BE2C (cell line): ENCODE measurements at places on chromosomes 11 and 22.

DNA sequence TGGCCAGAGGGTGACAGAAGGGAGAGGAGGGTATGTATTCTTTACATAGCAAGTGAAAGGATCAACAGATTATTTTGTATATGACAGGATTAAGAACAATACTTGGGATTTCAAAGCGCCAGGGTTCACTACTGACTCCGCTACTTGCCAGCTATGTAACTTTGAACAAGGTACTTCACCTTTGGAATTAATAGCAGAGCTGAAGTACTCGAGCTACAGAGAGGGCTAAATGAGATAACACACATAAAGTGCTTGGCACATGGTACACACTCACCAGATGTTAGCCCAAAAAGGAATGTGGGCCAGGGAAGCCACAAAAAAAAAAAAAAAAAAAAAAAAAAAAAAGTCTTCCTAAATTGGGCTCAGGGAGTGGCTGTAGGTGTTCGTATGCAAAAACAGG is 408.4 kb downstream of the BUD13 start:
- no peak for DNase-seq

GRCh38 chr22:36659762-36660509 is 43.6 kb downstream of the CACNG2 start:
- peak; percentile 98 for DNase-seq

- DNase-seq = no peak
Measured at GRCh38 chr11:94750319-94751217, 17.6 kb upstream of the AMOTL1 start.

DNA sequence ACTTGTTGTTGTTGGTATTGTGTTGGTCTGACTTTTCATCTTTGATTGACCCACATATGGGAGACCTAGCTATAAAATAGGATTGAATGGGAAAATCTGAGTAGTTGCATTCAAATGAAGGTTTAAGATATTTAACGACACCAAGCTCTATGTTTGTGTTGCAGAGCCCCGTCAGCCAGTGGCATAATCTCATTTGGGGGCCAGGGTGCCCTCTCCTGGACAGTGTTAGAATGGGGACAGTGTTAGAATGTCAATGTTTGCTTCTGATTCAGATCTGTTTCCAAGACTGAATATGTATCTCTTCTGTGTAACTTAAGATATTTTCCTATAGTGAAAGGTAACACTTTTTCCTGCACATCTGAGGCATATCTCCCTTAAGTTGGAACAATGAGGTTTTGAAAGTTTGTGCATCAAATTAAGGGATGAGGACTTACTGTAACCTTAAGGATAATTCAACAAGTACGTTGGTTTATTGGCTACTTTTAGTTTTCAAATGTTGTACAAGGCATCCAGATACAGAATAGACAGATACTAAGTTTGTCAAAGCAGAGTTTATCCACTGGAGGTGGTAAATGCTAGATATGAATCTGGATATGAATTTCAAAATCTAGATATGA is 5.3 kb upstream of the OR52M1 start:
- peak; percentile 19 for DNase-seq

DNA sequence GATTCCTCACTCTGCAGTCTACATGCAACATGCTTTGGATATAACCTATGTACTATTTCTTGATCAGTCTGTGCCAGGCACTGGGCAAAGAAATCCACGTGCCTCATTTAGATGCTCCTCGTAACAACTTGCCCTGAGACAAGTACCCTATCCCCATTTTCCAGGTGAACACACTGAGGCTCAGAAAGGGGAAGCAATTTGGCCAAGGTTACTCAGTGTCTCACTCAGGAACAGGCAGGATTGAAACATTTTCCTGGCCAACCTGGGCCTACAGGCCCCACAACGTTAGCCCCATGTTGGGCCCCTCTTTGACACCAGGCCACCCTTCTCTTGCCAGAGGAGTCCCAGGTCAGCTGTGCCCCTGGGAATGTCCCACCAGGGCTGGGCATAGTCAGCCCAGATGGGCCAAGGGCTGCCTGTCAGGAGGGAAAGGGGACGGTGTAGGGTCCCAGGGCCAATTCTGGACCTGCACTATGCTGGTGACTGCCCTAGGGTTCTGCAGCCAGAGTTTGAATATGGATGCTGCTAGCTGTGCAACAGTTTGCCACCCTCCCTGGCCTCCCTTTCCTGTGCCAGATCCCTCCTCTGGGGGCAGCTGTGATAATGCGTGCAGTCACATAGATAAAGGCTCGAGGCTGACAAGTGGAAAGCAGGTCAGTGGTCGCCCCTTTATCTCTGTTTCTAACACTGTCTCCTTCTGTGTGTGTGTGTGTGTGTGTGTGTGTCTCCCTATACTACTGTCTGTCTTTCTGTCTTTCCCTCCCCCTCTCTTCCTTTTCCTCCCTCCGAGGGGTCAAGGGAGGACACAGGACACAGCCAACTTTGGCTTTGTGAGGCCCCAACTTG is 10.4 kb upstream of the EMID1 start:
- DNase-seq = peak; percentile 52

GRCh38 chr11:74025467-74026166 is 16.7 kb upstream of the UCP3 start:
- DNase-seq = no peak

- no peak for DNase-seq
Measured at GRCh38 chr11:116329354-116330090, 443.3 kb downstream of the BUD13 start.

DNA sequence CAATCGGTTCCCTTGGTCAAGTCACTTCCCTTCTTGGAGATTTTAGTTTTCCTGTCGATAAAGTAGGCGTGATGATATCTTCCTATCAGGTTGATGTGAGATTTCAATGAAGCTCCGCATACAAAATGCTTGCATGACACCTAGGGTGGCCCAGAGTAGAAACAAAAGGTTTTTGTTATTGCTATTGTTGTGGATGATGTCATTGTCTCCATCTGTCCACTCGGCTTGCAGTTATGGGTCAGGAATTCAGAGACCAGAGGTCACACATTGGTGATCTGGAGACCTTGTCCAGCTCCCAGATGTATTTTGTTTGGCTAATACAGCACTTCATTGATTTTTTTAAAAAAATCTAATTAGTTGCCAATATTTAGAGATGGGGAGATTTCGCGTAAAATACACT is 382.1 kb downstream of the MN1 start:
- no peak for DNase-seq

GRCh38 chr11:101336858-101337257 is 207.2 kb upstream of the PGR start:
- no peak for DNase-seq

- DNase-seq = no peak
Measured at GRCh38 chr11:65111159-65111743, 421 bp upstream of the TM7SF2 start.

GRCh38 chr22:42269432-42270175 is 849 bp downstream of the TCF20 start:
- peak; percentile 49 for DNase-seq

DNA sequence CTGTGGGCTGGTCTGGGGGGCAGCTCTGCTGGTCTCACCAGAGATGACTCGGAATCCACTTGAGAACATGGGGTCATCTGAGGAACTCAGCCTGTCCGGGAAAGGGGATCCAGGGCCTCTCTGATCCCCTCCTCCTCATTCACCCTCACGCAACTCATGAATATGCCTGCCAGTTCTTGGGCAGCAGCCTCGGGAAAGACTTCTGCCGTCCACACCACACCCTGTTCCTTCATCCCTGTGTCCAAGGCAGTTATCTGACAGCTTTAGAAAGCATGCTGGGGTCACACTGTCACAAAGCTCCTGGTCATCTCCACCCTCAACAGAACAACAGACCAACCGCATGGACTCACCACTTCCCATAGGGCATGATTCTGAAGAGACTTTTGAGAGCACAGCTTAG is 88.3 kb downstream of the AMOTL1 start:
- DNase-seq = no peak

GRCh38 chr22:33095661-33096060 is 37.5 kb upstream of the SYN3 start:
- no peak for DNase-seq

DNA sequence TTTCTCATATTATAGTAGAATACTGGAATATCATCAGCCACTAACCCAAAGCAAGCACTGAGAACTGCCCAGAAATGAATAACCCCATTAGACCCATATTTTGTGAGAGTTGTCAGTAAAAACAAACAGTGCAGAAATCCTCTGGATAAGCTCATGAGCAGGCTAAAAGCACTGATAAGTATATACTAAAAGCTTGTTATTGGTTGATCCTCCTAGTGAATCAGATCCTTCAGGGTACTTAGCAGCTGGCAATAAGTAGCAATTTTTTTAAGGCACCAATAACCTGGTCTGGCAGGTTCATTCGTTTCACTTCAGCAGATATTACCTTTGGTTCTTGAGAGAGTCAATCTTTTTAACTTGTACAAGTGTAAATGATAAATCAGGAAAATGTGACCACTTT is 1.2 kb downstream of the NOX4 start:
- no peak for DNase-seq

DNA sequence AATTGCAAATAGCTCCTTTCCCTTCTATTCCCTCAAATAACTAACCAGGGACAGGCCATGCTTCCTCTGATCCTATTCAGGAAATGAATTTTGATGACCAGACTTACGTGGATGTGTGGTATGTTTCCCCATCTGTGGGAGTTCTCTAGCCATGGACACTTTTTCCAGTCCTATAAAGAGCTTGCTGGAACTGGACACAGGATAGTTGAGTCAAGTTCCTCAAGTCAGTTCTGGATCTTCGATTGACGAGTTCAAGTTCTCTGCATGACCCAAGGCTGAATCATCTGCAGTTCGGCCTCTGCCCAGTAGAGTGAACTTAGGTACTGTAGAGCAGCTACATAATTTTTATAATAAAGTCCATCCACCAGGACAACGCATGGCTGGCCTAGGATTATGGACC is 52.7 kb upstream of the CCND1 start:
- DNase-seq = no peak

DNA sequence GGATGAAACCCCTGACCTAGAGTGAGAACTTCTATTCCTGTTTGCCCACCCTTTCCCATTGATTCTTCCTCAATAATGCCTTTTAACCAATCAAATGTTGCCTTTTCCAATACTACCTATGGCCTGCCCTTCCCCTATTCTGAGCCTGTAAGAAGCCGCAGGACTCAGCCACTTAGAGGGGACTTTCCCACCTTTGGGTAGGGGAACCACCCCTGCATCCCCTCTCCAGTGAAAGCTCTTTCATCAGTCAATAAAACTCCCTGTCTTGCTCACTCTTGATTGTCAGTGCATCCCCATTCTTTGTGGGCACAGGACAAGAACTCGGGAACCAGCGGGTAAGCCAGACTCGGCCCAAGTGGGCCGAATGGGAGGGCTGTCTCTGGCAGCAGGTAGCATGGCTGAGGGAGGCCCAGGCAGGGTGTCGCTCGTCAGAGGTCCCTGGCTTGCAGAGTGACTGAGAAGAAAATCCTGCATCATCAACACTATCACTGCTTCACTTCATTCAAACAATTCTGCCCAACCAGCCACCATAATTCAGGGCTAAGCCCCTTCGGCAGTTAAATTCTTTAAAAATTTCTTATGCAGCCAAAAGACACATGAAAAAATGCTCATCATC is 30.4 kb downstream of the LDHAL6A start:
- no peak for DNase-seq

- no peak for DNase-seq
Measured at GRCh38 chr22:37419969-37420685, 7.2 kb downstream of the ELFN2 start.

DNA sequence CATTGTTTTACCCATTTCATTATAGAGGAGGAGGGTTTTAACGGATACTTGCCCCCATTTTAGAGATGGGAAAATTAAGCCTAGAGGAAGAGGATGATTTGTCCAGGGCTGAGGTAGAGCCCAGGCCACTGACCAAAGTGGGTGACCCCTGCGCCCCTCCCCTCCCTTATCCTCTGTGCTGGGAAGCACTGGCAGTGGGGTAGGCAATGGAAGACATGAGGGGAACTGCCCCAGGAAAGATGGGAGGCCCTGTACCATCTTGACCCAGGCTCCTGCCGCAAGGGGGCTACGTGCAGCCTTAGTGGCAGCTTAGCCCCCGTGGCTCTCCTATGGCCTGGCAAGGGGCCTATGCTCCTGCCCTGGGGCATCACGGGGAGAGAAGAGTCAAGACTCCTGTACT is 76.4 kb upstream of the MYOD1 start:
- DNase-seq = no peak

GRCh38 chr11:67666676-67667489 is 7.5 kb downstream of the ALDH3B2 start:
- DNase-seq = no peak

GRCh38 chr11:5277807-5278382 is 8.2 kb upstream of the HBE1 start:
- DNase-seq = no peak

DNA sequence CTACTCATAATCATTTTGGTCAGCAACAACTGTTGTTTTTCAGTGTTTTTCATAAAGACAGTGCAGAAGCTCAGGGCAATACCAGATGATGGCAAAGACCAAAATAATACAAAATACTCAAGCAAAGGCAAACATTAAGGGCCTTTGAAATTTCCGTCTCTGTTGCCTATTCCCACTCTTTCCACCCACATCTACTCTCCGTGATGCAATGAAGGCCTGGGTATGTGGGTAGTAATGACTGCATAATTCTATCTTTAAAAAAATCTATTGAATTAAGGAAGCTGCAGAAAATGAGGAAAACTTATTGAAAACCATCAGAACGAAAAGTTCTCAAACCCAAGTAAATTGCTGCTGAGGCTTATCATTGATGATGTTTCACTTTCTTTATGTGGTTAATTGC is 203.3 kb downstream of the MAML2 start:
- DNase-seq = no peak

DNA sequence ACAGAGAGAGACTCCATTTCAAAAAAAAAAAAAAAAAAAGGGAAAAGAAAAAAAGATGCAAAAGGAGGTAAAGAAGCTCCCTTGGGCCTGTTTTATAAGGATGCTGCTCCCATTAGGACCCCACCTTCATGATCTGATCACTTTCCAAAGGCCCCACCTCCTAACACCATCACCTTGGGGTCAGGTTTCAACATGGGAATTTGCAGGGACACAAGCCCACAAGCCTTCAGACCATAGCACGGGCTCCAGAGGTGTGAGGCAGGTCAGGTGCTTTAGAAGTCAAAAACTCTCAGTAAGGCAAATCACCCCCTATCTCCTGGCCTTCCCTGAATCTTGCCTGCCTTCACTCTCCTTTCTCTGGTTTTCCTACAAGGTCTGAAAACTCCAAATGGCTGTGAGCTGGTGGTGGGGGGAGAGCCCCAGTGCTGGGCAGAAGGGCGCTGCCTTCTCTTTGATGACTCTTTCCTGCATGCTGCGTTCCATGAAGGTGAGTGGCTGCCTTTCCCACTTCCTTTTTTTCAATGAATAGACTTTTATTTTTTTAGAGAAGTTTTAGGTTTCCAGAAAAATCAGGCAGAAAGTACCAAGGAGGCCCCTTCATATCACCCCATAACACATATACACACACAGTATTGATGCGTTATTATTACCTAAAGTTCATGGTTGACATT is 13.2 kb downstream of the ASPHD2 start:
- no peak for DNase-seq

DNA sequence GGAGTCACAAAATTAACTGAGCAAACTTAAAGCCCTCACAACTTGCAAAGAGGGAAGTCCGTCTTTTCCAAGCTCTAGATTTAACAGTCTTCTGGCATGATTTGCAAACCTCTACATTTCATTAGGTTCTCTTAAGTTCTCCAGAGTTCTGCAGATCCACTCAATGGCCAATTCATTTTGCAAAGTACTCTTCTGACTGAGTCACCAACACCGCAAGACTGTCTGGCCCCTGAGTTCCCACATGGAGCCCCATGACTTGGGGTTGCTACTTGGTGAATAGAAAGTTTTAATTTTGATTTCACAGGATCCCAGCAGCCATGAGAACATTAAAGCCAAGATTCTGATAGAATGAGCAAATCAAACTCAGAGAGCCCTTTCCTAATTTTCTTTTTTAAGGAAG is 134.5 kb downstream of the PLEKHA7 start:
- no peak for DNase-seq

- DNase-seq = no peak
Measured at GRCh38 chr22:29604076-29604360, 585 bp downstream of the NF2 start.
